Vein endothelial cell (primary cell): ENCODE measurements at places on chromosomes 16 and 17. TPM values are rescaled to one million over a fixed set of nuclear protein-coding genes. Genes with fewer than 3 reads are reported as not detected.

Gene HOXB6
- 16.0 and 19.8 TPM in 2 replicates for total RNA-seq

Gene UBE2O
- total RNA-seq, result 26.1 and 26.8 TPM in 2 replicates

Gene JPH3
- total RNA-seq, result 0.48 and 0.65 TPM in 2 replicates

Gene HOXB4
- 5.2 and 6.0 TPM in 2 replicates for total RNA-seq

Gene FOXF1
- 0.19 and 0.65 TPM in 2 replicates for total RNA-seq

Gene PIGQ
- 28.4 and 45.1 TPM in 2 replicates for total RNA-seq

Gene CDYL2
- 41.5 and 49.9 TPM in 2 replicates for total RNA-seq

Gene TP53TG3C
- not detected in 2 replicates for total RNA-seq

Gene CA4
- total RNA-seq, result 2.0 TPM in 1 of 2 replicates, not detected in the other

Gene TEKT1
- not detected in 2 replicates for total RNA-seq

Gene CTRL
- total RNA-seq, result 0.57 and 0.65 TPM in 2 replicates

Gene TBC1D3I
- 0.57 TPM in 1 of 2 replicates, not detected in the other for total RNA-seq

Gene NBR1
- total RNA-seq, result 84.2 and 92.1 TPM in 2 replicates
